ENCODE measurements at places on chromosomes 16 and 17.

- DNase-seq: peak; percentile 63
Observed at GRCh38 chr17:41496803-41497484, 7.2 kb upstream of the KRT36 start.

GRCh38 chr17:35735036-35735805 lies 3.8 kb downstream of the RASL10B start:
- no peak for DNase-seq

DNA sequence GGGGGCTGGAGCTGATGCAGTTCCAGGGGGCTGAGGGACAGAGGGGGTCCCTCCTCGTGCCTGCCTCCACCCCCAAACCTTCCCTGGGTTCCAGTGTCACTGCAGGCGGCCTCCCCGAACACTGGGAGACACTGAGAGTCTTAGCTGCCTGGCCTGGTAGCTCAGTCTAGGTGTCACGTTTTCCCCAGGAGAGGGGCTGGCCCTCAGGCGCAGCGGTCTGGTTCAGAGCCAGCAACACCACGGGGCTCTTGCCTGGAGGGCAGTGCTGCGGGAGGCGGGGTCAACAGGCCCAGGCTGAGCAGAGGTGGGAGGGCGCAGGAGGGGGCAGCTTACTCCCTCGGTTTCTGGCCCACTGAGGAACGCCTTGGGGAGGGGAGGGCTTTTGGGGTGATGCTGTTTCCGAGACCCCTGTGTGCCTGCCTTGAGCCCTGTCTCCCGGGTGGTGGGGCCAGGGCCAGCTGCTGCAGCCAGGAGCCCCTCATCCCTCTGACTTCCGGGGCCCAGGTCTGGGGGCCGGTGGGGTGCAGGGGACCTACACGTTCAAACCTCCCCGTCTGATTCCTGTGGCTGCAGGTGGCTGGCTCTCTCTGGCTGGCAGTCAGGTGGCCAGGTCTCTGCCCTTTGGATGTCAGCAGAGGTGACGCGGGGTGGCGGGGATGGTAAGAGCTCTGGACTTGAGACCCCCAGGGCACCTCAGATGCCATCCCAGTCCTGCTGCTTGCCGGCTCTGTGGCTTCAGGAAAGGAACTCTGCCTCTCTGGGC lies 89.3 kb upstream of the GSE1 start:
- DNase-seq: no peak

GRCh38 chr16:967077-967541 lies 3.7 kb downstream of the LMF1 start:
- DNase-seq: no peak

- no peak for DNase-seq
Observed at GRCh38 chr16:80935691-80936090, 71.0 kb downstream of the CMC2 start.

GRCh38 chr17:8062807-8063483 lies 24.1 kb downstream of the ALOX15B start:
- no peak for DNase-seq
